ENCODE measurements at places on chromosomes 3 and 15.

- no peak for DNase-seq
These were observed 8.4 kb downstream of the PROK2 start for GRCh38 chr3:71776538-71776937.

GRCh38 chr15:54772663-54773062 lies 424.1 kb downstream of the RSL24D1 start:
- no peak for DNase-seq

DNA sequence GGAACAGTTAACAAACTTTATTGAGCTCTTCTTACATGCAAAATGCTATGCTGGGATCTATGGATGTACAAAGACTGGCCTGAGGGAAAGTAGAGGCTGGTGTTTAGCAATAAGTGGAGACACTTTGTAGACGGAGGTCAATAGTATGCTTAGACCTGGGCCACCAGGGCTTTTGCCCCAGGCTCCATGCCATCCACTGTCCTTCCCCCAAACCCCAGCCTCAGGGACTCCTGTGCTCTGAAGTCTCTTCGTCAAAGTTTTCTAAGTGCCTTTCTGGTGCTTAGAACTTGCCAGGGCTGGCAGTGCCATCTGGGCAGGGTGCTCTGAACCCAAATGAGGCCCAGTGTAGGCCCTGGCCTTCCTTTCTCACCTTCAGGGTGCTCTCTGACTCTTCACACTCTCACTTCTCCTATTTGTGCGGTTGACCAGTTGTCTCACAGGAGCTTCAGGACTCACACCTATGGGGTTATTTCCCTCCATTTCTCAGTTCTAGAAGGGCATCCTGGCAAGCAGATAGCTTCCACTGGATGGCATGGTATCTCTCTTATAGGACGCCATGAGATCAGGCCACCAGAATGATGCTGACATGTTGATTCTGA lies 21.8 kb upstream of the KCNAB1 start:
- DNase-seq, result no peak

GRCh38 chr3:134931045-134931785 lies 136.2 kb downstream of the EPHB1 start:
- DNase-seq, result no peak

GRCh38 chr3:143791386-143791785 lies 56.9 kb downstream of the SLC9A9 start:
- no peak for DNase-seq

DNA sequence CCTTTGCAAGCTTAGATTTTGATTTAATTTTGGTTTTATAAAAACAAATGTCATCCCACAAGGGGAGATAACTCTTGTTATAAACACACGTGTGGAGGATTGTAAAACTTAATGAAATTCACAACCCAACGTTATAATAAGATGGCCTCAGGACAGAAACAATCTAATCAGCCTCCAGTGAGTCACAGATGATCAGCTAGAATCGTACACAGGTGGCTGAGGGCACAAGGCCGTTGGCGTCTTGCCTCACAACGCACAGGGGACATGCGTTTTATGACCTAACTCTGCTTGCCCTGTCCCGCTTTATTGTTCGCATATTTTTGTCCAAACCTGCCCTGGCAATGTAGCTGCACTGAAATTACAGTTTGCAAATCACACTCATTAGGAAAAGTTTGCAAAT lies 121.9 kb upstream of the PDZRN3 start:
- no peak for DNase-seq

GRCh38 chr3:168162172-168162571 lies 66.4 kb upstream of the GOLIM4 start:
- DNase-seq, result no peak

DNA sequence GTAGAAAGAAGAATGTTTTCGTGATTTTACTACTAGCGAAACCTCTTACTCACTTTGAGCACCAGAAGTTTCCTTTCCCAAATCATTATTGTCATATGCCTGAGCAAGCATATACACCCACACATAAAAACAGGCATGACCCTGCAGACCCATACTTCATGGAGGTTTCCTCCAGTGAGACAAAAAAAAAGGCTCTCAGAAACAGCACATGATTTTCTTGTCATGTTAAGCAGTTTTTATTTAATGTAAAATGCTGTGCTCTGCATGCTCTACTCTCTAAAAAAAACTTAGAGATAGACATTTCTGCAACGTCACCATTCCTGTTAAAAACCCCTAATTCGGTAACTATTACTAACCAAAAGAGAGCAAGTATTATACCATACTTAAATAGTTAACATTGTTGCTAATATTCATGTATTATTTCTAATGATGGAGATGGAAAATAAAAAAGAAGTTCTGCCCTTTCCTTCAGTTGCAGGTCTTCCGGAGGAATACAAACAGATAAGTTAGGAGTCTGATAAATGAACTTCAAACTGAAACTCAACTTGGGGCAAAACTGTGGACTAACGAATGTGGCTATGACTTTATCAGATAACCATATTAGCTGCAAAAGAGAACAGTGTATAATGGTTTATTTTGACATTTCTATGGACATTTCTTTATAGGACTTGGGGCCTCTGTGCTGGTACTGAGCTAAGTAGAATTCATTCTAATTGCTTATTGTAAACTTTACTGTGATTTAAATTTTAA lies 15.9 kb downstream of the CD200R1 start:
- DNase-seq, result no peak

DNA sequence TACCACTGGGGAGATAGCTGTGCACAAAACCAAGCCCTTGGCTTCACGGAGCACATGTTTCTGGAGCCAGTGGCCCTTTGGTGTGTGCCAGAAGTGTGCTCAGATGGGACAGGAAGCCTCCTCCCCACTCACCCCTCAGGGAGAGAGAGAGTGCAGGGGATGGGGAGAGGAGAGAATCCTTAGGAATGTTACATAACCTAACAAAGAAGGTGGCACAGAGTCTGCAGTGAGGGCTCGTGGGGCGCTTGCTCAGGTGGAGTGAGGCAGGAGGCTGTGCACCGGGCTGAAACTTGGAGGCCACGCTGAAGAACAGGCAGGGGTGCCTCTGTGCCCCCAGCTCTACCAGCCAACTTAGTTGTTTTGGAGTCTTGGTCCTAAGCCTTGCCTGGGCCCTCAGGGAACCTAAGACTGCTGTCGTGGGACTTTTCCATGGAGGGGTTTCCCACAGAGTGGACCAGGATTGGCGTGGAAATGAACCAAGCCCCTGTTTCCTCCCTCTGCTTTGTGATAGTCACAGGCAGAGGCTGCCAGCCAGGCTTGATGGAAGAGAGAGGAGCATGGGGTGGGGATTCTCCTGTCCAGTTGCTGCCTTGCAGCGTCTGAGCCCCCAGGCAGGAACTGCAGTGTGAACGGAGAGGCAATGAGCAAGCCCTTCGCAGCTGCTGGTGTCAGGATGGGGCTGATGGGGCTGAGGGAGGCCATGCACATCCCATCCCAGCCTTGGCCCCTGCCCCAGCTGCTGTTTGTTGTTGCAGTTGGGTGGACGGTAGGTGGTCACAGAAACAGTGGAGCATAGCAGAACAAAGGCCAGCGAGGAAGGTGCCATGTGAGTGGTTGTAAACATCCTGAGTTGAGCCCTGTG lies 32.7 kb downstream of the PDIA5 start:
- no peak for DNase-seq

- no peak for DNase-seq
These were observed 49.2 kb upstream of the CTSH start for GRCh38 chr15:78993931-78994530.

DNA sequence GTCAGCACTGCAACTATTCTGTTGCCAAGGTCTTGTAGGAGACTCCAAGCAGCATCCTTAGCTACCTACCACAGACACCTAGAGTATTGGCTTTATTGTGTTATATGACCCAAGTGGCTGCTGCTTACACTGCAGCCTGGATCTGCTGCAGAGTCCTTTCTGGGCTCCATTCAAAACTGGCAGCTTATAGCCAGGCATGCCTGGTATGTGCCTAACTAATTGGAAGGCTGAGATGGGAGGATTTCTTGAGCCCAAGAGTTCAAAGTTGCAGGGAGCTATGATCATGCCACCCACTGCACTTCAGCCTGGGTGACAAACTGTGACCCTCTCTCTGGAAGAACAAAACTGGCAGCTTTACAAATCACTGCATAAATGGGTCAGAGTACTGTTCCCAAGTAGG lies 8.6 kb downstream of the NDUFB4 start:
- DNase-seq, result no peak

DNA sequence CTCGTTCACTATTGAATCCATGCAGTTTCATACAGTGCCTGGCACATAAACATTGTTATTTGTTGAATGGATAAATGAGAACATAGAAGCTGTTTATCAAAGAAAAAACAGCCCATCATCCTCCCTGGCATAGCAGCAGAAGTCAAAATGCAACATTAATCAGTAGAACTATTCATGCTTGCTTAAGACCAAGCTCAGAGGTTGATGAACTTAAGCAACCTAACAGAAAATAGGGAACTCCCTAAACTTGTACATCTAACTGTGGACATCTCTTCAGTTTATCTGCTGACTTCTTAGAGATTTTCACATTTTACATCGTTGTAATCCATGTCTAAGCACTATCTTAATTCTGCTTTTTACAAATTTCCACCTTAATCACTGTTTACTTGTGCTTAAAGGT lies 29.2 kb downstream of the SENP8 start:
- DNase-seq, result no peak

- no peak for DNase-seq
These were observed 140.2 kb downstream of the GMNC start for GRCh38 chr3:190722181-190722905.

- no peak for DNase-seq
These were observed 13.1 kb upstream of the ANP32A start for GRCh38 chr15:68833700-68834331.

GRCh38 chr15:85394554-85395333 lies 14.3 kb downstream of the AKAP13 start:
- DNase-seq, result no peak

DNA sequence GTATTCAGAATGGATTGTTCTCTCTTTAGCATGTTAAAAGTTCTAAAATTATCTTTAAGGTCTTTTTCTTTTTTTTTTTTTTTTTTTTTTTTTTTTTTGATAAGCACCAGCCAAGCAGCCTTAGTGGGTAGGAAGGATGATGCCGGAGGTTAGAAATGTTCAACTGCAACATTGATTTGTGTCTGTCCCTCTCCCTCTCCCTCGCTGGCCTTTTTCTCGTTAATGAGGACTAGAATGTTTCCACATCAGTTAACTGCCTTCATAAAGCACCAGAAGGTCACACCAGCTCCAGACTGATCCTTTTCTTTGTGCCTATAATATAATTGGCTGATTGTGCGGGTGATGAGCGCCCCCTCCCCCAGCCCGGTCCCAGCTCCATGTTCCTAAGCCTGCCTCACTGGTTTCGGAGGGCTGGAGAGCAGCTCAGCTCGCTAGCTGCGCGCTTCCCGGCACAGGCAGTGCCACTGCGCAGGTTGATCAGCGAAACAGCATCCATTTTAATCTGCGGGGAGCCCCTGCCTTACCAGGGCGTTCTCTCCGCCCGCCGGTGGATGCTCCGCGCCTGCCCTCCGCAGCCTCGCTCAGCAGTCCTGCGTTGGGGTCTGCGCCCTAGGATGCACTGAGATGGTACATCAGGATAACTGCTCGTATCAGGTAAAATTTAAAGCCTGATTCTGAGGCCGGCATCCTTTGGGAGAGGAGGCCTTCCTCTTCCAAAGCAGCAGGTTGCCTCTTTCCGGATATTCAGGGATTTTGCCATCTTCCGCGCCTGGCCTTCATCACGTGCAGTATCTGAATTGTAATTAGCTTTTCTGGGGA lies 148.9 kb upstream of the IL12A start:
- no peak for DNase-seq

GRCh38 chr3:136995652-136996051 lies 37.9 kb downstream of the IL20RB start:
- no peak for DNase-seq

- DNase-seq, result no peak
These were observed 75.5 kb downstream of the NEDD4 start for GRCh38 chr15:55917881-55918296.

- DNase-seq, result no peak
These were observed 158.7 kb upstream of the SPRED1 start for GRCh38 chr15:38093931-38094330.

DNA sequence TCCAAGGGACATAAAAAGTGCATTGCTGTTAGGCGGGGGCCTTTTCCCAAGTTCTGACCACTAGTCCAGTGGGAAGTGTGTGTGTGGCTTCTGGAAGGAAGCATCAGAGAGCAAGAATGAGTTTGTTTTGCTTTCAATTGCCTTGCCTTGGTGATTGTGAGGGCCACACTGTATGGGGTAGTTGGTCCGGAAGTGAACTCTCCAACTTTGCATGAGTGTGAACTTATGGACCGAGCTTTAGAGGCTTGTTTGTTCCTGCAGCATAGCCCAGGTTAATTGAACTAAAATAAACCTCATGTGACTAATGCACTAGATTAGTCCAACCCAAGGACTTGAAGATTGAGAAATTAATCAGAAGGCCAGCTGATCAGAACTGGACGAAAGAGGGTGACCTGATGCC lies 171.7 kb downstream of the NR2F2 start:
- no peak for DNase-seq
